ENCODE measurements at places on chromosomes 3 and 15.

DNA sequence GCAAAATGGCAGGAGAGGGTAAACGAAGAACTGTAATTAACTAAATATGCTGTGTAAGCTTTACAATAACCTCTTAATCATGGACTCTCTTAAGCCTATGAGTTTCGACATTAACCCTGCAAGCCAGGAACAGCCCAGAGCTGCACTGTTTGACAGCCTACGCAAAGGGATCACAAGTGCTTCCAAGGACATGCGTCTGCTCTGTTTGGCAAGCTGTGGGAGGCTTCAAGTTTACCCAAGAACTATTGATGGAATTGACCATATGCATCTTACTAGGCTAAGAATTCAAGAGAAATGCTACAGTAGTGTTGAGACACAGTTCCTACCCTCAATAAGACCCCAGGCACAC lies 66.0 kb downstream of the PDZRN3 start:
- DNase-seq, result no peak

GRCh38 chr15:40240619-40241221 lies 1.9 kb downstream of the PAK6 start:
- no peak for DNase-seq

DNA sequence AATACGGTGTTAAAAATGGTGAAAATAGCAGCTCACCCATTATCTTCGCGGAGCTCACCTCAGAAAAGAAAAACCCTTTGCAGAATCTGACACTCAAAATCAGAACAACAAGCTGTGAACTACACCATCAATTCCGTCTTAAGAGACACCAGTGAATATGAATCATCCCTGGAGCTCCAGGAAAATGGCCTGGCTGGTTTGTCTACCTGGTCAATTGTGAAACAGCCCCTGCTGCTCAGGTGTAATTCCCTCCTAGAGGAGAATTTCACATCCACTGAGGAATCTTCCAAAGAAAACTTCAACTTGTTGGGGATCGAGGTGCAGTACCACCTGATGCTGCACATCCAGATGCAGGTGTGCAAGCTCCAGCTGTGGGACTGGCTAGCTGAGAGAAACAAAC lies 3.0 kb upstream of the XRN1 start:
- no peak for DNase-seq

DNA sequence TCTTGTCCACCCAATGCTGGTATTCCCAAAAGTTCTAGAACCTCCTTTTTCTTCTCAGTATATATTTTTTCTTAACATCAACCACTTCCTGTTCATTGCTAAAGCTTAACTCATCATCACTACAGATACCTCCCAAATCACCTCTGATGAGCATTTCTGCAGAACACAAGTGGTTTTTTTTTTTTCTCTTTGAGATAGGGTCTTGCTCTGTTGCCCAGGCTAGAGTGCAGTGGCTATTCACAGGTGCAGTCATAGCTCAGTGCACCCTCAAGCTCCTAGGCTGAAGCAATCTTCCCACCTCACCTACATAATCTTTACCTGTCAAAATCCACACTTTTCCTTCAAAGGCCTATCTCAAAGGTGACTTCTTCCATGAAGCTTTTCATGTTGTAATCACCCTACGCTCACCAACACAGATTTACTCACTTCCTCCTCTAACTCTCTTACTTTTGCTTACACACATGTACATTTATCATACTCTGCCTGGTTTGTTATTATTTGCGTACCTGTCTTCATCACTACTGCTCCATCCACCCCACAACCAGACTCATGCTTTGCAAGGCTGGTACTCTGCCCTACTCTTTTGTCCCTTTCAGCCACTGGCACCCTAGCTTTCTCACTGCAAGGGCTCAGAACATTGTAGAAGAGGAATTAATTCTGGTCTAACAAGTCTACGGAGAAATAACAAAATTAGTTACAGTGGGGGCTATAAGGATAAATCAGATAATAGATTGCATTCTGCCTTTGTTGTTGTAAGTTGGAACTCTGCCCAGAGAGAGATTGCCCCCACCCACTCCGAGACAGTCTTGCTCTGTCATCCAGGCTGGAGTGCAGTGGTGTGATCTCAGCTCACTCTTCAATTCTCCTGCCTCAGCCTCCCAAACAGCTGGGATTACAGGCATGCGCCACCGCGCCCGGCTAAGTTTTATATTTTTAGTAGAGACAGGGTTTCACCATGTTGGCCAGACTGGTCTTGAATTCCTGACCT lies 27.5 kb downstream of the HERC1 start:
- DNase-seq, result no peak

GRCh38 chr15:60091157-60091556 lies 87.0 kb downstream of the FOXB1 start:
- no peak for DNase-seq

DNA sequence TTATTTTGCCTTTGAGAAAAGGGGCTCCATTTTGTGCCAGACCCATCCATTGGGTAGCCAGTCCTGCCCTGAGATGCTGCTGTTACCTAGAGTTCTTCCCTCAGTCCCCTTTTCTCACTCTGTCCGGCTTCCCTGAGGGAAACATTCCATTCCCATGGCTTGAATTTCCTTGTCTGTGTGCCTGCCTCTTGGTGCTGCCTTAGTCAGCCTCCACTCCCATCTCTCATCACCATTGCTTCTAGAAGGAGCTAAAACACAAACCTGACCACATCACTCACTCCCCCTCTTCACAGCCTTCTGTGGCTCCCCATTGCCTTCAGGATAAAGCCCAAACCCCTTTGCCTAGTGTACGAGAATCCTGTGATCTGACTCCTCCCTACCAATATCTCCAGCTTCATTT lies 25.2 kb upstream of the C2CD4B start:
- no peak for DNase-seq

DNA sequence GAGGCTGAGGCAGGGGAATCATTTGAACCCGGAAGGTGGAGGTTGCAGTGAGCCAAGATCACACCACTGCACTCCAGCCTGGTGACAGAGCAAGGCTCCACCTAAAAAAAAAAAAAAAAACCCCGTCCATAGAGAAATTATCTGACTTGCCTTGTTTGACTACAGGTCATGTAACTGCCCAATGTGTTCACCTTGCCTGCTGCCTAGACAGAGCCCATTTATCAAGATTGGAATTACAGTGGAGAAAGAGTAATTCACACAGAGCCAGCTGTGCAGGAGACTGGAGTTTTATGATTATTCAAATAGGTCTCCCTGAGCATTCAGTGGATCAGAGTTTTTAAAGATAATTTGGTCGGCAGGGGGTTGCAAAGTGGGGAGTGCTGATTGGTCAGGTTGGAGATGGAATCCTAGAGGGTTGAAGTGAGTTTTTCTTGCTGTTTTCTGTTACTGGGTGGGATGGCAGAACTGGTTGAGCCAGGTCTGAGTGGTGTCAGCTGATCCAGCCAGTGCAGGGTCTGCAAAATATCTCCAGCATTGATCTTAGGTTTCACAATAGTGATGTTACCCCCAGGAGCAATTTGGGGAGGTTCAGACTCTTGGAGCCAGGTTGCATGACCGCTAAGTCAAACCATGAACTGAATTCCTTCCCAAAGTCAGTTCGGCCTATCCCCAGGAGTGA lies 40.8 kb upstream of the ACP3 start:
- DNase-seq, result no peak

DNA sequence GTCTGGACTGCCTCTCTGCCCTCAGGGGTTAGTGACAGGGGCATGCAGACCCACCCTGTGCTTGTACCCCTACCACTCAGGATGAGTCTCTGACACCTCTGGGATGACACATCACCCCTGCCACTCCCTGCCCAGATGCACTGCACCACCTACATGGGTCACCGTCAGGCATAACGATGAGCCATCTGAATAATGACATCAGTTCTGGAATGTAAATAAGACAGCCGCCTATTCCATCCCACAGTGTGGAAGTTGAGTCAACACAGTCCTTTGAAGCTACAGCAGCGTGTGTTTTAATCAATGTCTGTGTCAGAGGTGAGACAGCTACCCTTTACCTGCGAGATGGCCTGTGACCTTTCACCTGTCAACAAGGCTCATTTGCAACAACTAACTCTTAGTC lies 268.7 kb upstream of the ARRDC4 start:
- DNase-seq, result no peak

DNA sequence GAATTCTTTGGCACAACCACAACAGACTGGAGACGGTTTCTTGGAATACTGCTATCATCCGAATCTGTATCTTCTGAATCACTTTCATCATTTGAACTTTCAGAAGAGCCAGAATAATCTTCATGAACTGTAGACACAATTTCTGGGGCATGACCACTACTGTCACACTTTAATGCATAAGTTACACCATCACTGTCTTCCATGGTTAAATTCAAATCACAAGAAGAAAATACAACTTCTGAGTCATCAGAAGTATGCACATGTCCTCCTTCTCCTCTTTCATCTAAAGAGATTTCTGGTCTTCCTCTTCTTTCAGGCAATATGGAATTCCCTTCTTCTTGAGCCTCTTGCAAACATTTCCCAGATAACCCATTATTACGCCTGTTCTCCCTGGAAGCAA lies 42.5 kb downstream of the SETD2 start:
- no peak for DNase-seq

GRCh38 chr3:157075693-157076420 lies 84.1 kb downstream of the CCNL1 start:
- DNase-seq, result no peak

DNA sequence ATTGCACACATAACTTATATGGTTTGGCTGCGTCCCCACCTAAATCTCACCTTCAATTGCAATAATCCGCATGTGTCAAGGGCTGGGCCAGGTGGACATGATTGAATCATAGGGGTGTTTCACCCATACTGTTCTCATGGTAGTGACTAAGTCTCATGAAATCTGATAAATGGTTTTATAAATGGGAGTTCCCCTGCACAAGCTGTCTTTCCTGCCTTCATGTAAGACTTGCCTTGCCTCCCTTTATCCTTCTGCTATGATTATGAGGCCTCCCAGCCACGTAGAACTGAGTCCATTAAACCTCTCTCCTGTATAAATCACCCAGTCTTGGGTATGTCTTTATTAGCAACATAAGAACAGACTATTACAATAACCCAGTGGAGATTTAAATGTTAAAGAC lies 653.9 kb downstream of the ROBO1 start:
- DNase-seq, result no peak

- no peak for DNase-seq
These were observed 8.2 kb downstream of the ZPLD1 start for GRCh38 chr3:102443021-102443420.

- no peak for DNase-seq
These were observed 34.3 kb downstream of the NKIRAS1 start for GRCh38 chr3:23882487-23882918.

DNA sequence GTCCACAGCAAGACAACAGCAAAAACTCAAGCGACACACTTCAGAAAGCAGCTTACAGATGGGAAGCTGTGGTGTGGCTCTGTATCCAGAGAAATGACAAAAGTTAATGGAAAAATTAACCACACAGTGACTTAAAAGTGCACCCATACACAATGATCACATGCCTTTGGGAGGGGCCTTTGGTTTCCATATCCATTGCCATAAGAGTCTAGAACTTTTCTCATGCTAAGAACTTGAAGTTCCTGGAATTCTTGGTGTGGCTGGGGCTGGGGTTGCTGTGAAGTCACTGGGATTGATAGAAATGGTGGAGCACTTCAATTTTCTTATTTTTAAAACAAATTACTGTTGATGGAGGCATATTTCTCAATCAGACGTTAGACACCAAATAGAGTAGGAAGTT lies 108.6 kb upstream of the FEZF2 start:
- DNase-seq, result no peak

DNA sequence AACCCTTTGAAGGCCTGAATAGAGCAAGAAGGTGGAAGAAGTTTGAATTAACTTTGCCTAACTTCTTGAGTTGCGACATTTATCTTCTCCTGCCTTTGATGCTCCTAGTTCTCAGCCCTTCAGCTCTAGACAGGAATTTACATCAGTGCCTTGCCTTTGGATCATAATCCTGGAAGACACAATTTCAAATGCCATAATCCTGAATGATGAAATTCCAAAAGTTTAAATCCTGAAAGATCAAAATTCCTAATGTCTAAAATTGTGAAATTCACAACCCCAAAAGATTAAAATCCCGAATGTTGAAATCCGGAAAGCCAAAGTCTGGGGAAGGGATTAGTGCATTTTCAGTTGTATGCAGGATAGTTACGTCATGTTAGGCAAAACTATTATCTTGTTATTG lies 166.6 kb upstream of the PDZRN3 start:
- DNase-seq, result no peak

DNA sequence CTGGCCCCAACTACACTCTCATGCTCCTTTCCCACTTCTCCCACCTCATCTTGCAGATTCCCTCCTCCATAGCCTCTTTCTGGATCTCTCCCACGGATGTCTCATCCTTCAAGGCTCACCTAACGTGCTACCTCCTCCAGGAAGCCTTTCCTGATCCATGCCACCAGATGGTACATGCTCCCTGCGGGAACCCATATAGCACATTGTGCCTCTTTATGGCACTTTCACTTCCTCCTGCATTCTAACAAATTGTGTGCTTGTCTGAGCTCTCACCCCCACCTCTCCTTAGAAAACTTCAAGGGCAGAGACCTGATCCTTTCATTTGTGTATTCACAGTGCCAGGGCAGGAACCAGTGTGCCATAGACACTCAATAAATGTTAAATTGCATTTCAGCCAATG lies 63.0 kb downstream of the HES1 start:
- no peak for DNase-seq

DNA sequence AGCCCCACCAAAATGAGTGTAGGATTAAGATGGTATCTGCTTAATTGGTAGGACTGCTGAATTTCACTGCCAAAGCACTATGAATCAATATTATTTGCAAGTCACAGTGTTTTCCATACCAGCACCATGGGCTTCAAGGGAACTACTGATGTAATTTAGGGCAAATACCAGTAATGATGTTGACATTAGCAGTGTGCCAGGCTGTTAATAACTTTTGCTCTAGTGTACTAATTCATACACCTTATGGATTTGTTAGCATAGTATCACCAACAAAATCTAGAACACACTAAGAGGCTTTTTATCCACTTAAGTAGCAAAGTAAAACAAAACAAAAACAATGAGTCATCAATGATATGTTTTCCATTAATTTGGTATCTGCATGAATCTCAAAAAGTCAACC lies 888.2 kb downstream of the CADM2 start:
- no peak for DNase-seq

DNA sequence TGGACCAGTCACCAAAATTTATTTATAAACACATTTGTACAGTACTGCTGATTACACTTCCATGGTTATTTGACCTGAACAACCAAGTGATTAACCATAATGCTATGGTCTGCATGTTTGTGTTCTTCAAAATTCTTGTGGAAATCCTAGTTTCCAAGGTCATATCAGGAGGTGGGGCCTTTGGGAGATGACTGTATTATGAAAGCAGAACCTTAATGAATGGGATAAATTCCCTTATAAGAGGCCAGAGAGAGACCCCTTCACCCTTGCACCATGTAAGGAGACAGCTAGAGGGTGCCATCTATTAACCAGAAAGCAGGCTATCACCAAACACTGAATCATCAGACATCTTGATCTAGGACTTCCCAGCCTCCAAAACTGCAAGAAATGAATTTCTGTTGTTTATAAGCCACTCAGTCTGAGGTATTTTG lies 1.9 kb downstream of the SCAPER start:
- DNase-seq, result peak; percentile 21
